ENCODE measurements at places on chromosomes 4 and X.

DNA sequence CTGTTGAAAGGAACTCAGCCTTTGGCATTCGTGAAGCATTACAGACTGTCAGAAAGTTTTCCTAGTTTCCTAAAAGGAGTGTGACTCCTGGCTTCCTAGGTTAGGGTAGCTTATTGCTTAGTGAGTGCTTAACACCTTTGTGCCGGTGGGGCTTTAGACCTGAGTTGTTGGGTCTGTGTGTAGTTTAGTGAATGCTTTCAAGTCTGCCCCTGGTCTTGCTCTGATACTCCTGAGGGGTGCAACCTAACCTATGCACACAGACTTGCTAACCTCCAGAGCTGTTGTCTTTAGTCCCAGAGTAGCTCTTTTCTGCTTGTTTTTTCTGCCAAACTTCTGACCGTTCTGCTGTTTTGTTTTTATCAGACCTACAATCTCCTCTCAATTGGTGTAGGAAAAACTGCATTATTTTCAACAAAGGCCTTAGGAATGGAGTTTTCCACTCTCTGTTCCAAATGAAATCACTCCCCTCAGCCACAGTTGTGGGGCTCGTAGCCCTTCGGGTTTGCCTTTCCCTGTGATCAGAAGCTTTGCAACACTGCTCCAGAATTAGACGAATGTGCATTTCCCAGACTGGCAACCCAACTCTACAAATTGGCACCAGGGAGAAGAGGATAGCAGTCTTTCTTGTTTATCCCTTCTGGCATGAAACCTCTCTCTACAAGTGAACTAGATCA, 1399.1 kb upstream of the PCDH7 start:
- no peak for DNase-seq

DNA sequence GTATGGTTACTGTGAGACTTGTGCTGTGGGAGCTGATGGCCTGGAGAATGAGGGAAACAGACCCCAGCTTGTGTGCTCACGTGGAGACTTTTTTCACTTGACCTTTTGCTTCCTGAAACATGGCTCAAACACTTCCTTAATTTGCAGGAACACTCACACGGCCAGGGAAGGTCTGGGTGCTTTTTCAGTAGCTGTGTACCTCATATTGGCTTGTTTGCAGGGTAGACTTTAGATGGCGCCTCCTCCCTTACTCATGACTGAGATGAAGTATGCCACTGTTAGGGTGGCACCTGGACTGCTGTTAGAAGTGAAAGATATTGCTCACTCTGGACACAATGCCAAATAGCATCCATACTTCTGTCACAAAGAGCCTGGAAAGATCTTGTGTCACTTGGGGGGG, 75.7 kb upstream of the WDR1 start:
- no peak for DNase-seq

- DNase-seq, result no peak
Measured at GRCh38 chr4:8471211-8471875, 30.8 kb downstream of the TRMT44 start.

DNA sequence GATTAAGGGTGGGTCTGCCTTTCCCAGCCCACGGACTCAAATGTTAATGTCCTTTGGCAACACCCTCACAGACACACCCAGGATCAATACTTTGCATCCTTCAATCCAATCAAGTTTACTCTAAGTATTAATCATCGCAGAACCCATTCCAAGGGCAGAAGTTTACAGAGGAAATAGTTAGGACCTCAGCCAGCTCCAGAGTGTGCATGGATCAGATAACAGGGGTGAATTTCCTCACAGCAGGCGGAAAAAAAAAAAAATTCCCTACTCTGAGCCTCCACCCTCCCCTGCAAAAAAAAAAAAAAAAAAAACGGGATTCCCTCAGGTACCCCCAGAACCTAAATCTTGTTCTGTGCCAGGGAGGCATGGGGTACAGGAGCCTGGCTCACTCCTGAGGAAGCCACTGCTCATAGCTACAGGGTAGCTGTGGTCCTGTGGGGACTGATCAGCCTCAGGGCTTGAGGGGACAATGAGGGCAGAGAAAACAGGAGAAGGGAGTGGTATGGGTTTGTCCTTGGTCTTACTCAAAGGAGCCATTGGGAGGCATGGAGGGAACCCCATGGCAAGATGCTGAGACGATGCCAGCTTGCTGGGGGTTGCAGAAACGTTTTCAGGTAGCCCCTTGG, 113.0 kb downstream of the DHRSX start:
- DNase-seq, result no peak

- no peak for DNase-seq
Measured at GRCh38 chr4:87849612-87850011, 16.8 kb downstream of the MEPE start.

- DNase-seq, result no peak
Measured at GRCh38 chr4:71784569-71785197, 804 bp upstream of the GC start.

DNA sequence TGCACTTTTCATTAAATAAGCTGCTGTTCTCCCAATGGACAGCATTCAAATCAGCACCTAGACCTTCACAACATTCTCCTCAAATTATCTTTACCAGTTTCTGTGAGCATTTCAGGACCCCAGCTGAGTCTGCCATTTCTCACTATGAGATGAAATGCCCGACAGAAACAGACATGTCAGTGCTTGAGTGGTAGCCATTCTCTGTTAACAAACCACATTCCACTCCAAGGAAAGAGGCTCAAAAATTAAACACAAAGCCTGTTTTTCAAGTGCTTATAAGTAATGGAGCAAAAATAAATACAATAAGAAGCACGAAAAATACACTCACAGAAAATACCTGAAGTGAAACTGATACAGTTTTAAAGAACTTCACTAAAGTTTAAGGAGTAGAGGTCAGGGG, 320.2 kb upstream of the PRPS2 start:
- no peak for DNase-seq

- no peak for DNase-seq
Measured at GRCh38 chrX:18761750-18762149, 54.3 kb downstream of the PPEF1 start.

GRCh38 chr4:26268246-26268645, 52.6 kb upstream of the RBPJ start:
- no peak for DNase-seq

DNA sequence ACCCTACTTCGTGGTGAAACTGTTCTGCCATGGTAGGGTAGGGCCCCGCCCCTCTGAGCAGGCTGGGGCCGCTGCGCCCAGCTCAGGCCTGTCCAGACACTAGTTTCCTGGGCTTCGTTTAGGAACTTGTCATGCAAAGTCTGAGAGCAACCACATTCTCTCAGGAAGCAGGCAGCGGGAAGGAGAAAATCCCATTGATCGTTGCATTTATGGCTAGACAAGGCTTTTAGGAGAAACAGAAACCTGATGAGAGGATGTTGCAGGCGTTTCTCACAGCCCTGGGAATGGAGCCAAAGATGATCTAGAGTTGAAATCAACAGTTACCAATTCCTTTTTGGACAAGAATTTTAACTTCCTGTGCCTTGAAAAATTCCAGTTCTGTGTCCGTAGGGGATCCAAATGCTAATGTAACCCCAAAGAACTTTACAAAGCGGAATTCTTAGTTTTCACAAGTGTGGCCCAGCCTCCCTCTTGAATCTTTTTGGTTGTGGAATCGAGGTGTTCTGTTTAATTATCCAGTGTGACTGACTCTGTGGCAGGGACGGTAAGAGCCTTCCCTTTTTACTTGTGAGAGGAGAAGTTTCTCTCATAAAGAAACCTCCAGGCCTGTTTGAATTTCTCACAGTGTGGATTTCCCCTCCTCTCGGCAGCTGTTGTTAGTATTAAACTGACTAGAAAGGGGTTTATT, 4.5 kb upstream of the CXCL9 start:
- no peak for DNase-seq

GRCh38 chr4:178082906-178083305, 640.7 kb upstream of the AGA start:
- DNase-seq, result no peak

GRCh38 chr4:151962138-151962823, 201.5 kb upstream of the GATB start:
- DNase-seq, result no peak

- no peak for DNase-seq
Measured at GRCh38 chr4:56668267-56668666, 12.8 kb downstream of the HOPX start.

DNA sequence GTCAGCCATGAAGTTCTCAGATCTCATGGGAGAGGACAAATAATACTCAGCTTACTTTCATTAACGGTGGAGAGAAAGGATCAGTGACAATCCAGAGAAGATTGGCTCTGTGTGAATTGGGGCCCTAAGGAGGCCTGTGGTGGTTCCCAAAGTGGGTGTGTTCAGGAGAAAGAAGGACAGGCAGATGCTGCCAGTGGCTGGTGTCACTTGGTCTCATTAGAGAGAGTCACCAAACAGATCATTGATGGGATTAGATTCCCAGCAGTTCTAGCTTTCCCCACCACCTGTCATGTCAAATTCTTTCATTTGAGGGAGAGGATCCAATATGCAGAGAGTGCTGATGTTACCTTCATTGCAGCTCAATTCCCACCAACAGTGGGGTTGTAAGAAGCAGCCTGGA, 8.0 kb downstream of the SMPX start:
- no peak for DNase-seq

DNA sequence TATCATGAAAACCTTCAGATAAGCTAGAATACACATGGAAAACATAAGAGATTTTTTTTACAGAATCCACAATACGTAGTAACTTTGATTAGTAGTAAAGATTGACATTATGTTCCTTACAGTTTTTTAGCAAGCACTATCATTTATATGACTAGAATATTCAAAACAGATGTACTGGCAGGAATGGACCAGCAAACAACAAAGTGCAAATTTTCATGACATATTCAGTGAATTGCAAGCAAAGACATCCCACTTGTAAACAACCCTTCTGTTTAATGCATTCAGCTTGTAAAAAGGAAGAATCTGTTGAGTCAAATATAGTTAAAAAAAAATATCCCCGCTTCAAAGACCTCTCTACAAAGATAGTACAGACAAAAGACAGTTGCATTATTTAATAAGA, 403.7 kb upstream of the TRAM1L1 start:
- DNase-seq, result no peak

DNA sequence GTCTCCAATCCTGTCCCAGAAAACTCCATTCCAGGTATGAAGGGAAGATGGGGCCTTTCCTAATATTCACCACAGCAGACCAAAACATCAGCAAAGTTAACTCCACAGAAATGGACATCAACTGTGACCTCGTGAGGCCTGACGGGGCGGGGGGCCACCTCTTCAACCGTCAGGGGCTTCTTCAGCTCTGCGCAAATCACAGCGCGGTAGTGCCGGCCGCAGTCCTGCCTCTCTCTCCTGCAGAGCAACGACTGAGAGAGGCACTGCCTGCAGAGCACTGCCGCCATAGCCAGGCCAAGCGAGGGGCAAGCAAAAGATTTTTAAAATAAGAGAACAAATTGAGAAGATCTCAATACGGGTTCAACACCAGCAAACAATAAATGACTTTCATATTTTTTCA, 226.2 kb downstream of the STPG2 start:
- no peak for DNase-seq

- no peak for DNase-seq
Measured at GRCh38 chr4:123573866-123574508, 177.4 kb downstream of the SPRY1 start.

GRCh38 chrX:24673424-24673823, 20.3 kb upstream of the POLA1 start:
- DNase-seq, result no peak

DNA sequence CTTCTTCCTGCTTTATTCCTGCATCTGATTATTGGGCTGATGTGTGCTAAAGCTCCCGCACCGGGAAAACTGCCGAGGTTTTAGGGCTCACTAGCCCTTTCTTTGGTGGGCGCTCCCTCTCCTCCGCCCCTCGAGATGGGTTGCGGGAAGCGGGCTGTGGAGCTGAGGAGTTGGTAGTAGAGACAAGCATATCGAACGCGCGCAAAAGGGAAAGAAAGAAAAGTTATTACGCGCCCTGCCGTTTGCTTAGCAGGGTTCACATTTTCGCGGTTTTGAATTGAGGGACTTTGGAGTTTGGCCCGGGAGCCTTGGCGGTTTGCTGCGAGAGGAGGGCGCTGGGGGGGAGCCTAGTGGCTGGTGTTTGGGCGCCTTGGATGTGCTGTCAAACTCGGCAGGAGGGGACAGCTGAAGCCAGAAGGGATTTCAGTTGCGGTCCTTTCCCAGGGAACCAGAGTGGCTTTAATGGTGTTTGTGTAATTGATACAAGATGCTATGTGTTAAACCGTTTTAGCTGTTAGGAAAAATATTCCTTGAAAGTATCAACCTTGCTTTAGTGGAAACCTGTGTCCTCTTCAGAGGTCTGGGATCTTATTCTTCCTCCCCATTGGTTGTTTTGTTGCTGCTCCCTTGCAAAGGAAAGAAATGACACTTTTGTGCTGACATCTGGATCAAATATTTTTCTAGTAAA, 1.1 kb downstream of the GAB1 start:
- no peak for DNase-seq

DNA sequence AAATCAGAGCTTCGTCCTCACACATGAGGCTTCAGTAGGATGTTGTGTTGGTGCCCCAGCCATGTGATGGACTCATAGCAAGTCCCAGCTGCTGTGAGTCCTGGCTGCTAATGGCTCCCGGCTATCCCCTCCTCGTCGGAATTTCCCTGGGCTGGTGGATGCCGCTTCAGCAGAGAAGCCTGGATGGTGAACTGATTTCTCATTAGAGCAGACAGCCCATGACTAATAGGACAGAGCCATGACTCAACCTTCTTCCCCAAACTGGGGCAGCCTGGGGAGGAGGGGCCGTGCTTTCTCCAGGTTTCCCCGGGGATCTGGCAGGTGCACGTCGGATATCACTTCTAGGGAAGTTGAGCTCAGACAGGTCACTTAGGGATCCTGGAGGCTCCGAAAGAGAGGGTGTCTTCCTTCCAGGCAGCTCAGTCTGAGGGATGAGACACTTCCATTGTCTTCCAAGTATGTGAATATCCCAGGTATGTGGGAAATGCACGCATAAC, 112.7 kb downstream of the ASMT start:
- no peak for DNase-seq

- DNase-seq, result no peak
Measured at GRCh38 chr4:74845834-74846233, 51.5 kb upstream of the BTC start.

DNA sequence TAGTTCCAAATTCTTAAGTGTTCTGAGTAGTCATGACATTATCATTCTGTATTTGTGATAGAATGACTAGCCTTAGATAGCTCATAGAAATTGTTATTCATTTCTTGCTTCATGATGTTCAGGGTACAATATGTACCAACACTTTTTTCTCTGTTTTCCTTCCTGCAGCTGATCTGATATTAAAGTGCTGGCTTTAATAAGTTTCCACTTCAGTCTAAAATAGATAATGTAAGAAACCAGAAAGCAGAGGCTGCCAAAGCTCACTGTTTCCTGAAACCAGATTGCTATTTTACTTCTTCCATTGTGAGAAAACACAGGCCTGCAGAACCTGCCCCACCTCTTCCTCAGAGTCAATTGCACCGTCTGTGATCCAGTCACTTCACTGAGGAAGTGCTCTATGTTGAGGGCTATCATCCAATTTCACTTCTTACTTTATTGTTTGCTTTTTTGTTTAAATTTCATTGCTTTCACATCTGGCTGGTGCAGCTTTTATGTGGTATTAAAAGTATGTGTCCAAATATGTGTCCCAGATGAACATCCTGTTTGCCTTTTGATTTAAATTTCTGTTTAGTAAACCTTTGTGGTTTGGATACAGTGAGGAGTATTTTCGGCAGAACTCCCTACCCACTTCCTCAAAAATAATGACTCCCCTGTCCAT, 652.1 kb downstream of the ANKRD50 start:
- DNase-seq, result no peak

All from cortex of kidney (tissue), 1 donor.